Sigmoid colon (tissue), 7 donors: ENCODE measurements at places on chromosomes 4 and X. TPM values are rescaled to one million over a fixed set of nuclear protein-coding genes. Genes with fewer than 3 reads are reported as not detected.

SH2D1A gene
- 6.5 TPM for polyA plus RNA-seq

GRCh38 chr4:75514949-75515612 lies 808 bp downstream of the THAP6 start:
- no peak for DNase-seq
- no peaks in the 10 kb centered on the region for H3K4me1 ChIP-seq
- H3K36me3 ChIP-seq = peaks cover 6% of the 10 kb centered on the region
- H3K4me3 ChIP-seq = peak overlapping the region; percentile 72
- H3K27me3 ChIP-seq = no peaks in the 10 kb centered on the region

DNA sequence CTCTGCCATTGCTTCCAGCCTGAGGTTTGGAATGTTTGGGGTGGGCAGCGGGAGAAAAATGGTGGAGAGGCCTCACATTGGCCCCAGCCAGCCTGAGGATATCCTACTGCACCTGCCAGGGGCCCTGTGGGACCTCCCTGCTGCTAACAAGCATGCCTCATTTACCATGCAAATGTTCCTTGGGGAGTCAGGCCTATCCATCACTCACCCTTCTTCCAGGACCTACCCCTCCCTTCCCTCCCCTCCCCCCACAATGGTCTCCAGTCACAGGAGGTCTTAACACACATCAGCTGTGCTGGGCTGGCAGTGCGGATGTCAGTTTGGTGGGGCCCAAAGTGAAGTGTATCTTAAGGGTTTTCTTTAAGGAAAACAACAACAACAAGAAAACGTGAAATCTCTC lies 139.2 kb downstream of the SHOX start:
- H3K36me3 ChIP-seq = no peaks in the 10 kb centered on the region
- H3K27me3 ChIP-seq = peaks cover 6% of the 10 kb centered on the region
- no peak overlapping the region for H3K4me3 ChIP-seq
- H3K27ac ChIP-seq = no peak overlapping the region
- no peak for DNase-seq
- no peaks in the 10 kb centered on the region for H3K4me1 ChIP-seq

DNA sequence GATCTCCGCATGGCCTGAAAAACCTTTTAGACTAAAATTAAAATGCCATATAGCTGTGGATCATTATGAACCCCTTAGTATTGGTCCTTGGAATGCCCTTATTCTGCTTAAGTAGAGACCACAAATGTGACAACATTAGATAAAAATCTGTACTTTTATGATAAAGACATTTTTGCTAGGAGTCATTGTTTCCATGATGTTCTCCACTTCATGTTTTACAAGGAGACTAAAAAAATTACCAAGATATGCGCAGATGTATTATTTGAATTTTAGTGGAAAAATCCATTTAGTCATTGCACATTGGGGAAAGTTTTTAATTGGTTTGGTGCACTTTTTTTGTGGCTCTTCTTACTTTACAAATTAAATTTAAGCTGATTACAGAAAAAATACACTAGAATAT lies 85.1 kb upstream of the HPRT1 start:
- H3K27ac ChIP-seq = no peak overlapping the region
- no peaks in the 10 kb centered on the region for H3K27me3 ChIP-seq
- no peaks in the 10 kb centered on the region for H3K36me3 ChIP-seq
- H3K4me3 ChIP-seq = no peak overlapping the region
- DNase-seq = no peak

- no peaks in the 10 kb centered on the region for H3K27me3 ChIP-seq
- H3K4me1 ChIP-seq = no peaks in the 10 kb centered on the region
- no peak for DNase-seq
- H3K27ac ChIP-seq = no peak overlapping the region
- H3K36me3 ChIP-seq = no peaks in the 10 kb centered on the region
- H3K4me3 ChIP-seq = no peak overlapping the region
These were observed 26.3 kb downstream of the AREG start for GRCh38 chr4:74471264-74471663.
